Fibroblast of skin of left quadriceps (primary cell): ENCODE measurements at places on chromosomes 16 and 17.
A peak's percentile ranks its signal among the peaks of the same experiment; 100 is the strongest.

GRCh38 chr16:10087151-10087550 is 95.1 kb downstream of the GRIN2A start:
- no peak for DNase-seq

- DNase-seq = no peak
Observed at GRCh38 chr16:47019568-47019967, 46.1 kb upstream of the DNAJA2 start.

DNA sequence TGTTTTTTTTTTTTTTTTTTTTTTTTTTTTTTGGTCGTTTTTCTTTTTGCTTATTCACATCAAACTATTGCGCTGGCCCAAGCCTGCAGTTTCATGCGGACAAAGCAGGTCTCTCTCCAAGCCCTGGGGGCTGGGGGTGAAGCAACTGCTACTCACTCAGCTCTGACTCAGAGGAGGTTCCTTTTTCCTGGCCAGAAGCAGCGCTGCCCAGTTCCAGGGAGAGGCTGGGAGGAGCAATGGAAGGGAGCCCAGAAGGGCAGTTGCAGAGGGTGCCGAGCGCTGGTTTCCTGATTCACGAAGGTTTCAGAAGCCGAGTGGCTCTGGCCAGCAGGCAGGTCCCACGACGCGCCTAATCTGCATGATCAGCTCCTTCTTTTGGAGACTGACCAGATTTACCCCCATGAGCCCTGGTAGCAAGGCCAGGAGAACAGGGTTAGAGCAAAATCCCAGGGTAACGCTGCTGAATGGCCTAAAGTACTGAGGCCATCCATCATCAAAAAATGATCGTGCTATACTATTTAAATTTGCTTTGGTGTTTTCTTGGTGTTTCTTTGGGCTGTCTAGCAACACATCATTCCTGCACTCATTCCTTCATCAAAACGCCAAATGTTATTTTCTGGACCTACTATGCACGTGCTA is 144.7 kb upstream of the SOX9 start:
- peak; percentile 63 for DNase-seq

DNA sequence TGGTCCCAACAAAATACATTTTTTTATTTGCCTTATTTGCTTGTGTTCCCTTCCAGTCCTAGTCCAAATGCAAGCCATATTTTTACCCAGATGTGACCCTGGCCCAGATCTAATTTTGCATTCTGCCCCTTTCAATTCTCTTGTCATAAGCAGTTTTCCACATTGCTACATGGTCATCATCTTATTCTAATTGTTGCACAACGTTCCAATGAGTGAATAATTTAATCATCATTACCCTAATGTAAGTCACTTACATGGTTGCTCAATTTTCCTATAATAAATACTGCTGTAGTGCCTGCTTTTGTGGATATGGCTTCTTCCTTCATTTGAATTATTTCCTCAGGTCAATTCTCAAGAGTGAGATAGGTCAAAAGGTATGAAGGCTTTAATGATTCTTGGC is 12.8 kb downstream of the RSAD1 start:
- DNase-seq = no peak

GRCh38 chr17:58514770-58515157 is 326 bp upstream of the MTMR4 start:
- no peak for DNase-seq

DNA sequence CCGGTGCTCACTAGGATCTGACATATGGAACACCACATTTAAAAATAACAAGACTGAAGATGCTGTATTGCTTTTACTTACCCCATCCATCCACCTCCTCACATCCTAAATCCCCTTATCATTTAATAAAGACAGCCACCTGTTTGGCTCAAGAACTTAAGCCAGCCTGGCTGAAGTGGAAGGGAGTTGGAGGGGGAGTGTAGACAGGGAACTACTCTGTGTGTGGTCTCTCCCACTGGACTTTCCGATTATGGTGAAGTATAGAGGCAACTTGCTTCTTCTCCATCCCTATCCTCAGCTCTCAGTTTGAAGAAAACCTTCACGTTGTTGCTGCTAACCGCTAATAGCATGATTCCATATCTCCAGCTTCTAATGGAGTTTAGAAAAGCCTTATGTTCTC is 313.4 kb downstream of the CDH11 start:
- no peak for DNase-seq

DNA sequence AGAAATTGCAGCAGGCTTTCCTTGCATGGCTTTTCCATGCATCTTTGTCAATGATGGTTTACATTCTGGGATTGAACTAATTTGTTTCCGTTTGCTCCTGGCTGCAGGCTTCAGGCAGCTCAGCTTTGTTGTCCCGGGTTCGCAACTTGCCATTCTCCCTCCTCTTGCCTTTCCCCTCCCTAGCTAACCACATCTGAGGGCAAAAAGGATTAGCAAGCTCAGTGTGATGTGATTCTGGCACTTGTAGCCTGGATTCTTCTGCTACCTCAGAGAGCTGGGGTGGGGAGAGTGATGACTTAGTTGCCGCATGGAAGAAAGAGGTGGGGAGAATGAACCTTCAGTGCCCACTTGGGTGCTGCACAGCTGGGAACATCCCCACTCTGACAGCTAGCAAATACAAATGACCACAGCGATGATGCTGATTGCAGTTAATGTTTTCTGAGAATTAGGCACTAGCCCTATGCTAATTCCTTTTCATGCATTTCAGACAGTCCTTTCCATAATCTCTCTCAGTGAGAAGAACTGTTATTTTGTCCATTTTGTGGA is 120.2 kb upstream of the SALL1 start:
- no peak for DNase-seq

DNA sequence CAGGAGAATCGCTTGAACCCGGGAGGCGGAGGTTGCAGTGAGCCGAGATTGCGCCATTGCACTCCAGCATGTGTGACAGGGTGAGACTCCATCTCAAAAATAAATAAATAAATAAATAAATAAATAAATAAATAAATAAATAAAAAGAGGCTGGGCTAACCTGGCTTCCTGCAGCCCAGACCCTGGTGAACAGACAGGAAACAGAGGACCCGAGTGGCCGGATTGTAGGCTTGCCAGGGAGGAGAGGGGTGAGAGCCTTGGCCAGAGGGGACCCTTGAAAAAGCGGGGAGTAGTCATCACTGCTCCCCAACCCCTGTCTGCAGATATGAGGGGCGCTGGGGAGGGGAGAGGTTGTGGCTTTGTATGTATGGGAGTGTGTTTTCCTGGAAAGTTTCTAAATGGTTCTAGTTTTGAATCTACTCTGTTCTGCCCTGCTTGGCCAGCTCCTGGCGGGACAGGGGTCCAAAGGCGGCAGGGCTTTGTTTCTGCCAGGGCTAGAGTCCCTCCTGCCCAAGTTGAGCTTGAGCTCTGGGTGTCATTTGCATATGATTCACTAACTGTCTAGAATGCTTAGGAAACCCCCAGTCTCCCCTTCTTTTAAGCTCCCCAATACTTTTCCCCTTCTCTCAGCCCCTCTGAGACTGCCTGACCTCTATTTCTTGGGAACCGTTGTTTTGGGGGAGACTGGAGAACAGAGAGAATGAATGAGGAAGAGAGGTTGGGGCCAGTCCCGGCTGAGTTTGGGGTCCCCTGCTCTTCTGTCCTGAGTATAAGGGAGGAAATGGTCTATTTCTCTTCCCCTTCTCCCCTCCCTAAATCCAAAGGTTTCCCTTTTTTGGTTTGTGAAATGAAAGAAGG is 16.4 kb downstream of the RARA start:
- no peak for DNase-seq

DNA sequence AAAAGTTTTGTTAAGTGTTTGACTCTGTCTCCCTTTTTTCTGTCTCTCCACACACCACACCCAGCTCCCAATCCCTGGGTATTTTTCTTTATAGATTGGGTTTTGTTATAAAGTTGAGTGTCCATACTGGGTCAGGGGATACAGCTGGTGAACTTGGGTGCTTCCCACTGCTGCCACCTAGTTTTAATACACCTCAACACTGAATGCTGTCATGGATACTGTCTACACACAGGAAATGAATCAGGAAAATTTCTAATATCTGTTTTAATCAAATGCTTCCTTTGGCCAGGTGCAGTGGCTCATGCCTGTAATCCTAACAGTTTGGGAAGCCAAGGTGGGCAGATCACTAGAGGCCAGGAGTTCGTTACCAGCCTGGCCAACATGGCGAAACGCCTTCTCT is 5.3 kb upstream of the TAOK1 start:
- DNase-seq = no peak

GRCh38 chr16:52563767-52564611 is 17.0 kb upstream of the TOX3 start:
- DNase-seq = no peak

DNA sequence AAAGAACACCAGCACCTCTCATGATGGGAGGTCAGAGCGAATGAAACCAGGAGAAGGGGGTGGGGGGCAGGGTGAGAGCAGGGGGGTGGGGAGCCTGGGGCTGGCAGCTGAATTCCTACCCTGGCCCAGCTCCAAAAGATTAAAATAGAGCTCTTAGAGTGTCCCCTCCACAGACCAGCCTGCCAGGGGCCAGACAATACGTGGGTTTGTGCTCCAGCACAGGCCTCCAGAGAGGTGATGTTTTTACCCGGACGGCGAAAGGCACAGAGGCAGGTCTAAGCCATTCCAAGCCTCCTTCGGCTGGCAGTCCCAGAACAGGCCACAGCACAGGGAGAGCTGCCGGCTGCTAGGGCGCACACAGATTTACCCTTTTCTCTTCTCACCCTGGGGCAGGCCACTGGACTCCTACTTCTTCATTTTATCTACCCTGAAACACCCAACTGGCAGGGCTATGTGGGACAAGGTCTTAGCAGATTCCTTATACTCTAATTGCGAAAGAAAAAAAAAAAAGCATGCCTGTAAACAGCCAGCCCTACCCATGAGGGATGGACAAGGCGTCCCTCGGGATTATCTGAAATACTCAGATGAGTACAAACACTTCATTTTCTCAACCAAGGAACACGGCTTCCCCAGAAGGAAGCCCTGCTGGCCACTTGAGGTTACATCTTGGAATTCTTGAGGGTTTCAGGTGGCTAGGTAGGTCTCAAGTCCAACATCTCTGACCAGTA is 71.9 kb upstream of the NOG start:
- no peak for DNase-seq

- peak; percentile 80 for DNase-seq
Observed at GRCh38 chr17:38508954-38509771, 80.9 kb downstream of the ARHGAP23 start.

DNA sequence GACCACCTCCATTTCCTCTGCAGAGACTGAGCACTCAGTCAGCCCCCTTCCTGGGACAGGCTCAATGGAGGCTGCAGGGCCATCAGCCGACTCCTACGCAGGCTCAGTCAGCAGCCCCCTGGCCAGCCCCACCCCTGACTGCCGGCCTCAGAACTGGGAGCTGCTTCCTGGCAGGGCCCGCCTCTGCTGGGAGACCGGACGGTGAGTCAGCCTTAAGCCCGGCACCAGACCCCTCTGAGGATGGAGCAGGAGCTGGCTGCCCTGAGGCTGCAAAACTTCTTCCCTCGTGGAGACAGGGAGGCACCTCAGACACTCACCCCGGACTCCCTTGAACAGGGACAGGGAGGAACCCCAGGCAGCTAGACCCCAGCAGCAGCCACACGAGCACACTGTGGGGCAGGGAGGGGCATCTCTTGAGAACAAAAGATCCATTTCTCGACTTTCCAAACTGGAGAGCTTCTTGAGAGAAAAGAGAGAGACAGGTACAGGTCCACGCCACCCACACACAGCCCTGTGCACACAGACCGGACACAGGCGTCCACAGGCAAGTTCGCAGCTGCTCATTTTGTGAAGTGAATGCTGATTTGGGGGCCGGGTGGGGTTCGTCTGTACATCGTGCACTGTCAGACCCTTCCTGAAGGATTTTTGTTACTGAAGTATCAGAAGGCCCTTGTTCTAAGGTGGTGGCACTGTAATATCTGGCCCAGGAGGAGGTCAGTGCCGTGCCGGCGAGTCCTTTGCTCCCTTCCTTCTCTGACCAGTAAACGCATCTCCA is 1.3 kb upstream of the TUBB3 start:
- peak; percentile 82 for DNase-seq

DNA sequence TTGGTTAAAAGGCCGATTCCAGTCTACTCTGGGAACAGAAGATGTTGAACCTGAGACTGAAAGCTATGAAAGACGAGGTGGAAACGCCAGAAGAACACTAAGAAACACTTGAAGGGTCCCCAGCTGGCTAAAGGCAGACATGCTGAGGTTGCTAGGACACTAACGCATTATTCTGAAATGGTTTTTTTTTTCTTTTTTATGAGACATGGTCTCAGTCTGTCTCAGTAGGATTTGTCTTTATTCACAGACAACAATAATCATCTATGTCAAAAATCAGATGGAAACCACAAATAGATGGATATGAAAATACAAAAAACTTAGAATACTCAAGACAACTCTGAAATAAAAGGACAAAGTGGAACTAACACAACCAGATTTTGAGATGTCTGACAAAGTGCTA is 35.0 kb upstream of the RASD1 start:
- DNase-seq = no peak

DNA sequence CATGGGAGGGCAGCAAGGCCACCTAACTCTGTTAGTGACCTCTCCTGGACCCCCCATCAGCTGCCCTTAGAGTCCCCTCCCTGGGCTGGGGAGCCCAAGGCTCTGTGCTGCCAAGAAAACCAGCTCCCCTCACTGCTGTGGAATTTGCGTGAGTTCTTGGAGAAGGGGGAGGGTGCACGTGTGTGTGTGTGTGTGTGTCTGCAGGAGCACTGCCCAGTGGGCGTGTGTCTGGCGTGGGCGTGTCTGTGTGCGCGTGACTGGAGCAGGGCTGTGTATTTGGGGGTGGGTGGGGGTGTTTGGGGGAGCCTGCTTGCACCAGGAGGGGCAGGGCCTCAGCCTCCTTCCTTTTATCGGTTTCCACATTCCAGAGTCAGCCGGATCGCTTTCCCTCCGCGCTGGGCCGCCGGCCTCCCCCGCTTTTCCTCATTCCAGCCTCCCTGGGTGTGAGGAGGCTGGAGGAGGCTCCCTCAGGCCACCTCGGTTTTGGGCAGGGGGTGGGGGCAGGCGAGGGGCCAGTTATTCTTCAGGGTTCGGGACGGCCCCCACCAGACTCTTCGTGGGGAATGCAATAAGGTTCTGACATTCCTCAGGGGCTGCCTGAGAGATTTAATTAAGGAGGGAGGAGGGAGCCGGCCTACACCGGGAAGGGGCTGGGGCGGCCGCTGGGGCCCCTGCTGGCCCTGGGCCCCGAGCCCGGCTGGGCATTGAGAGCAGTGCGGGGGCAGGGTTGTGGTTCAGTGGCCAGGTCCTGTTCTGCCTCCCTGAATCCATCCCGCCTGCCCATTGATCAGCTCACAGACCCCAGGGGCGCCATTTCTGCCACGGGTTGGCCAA is 2.5 kb downstream of the VASN start:
- peak; percentile 95 for DNase-seq

DNA sequence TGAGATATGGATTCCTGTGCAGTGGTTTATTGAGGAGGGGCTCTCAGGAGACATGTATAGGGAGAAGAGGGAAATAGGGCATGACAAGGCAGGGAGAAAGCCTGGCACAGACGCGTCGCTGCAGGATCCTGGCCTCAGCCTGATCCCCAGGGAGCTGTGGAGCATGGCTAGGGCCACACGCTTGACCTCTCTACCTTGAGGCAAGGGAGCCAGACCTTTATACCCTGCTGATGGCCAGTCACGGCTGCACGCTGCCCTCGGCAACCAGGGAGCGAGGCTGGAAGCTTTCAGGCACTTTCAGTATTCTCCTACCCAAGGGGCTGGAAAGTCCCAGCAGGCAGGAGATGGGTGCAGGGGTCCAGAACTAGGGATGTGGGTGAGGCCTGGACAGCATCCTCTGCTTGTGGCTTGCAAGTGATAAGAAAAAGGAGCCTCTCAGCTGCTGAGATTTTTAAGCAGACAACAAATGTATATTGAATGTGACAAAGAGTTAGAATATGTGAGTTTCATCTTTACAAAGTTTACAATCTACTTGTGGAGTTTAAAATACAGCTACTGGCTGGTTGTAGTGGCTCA is 10.0 kb upstream of the KLHL36 start:
- DNase-seq = no peak
